Activated T-cell treated with anti-CD3 and anti-CD28 coated beads, Interleukin-2, amount 50 U/mL, for 48 hours (primary cell): ENCODE measurements at places on chromosomes 7 and 10.

- DNase-seq, result no peak
These were observed 191.2 kb downstream of the DYNC1I1 start for GRCh38 chr7:95963446-95963990.

GRCh38 chr10:121168545-121169216 lies 317.5 kb downstream of the WDR11 start:
- no peak for DNase-seq

DNA sequence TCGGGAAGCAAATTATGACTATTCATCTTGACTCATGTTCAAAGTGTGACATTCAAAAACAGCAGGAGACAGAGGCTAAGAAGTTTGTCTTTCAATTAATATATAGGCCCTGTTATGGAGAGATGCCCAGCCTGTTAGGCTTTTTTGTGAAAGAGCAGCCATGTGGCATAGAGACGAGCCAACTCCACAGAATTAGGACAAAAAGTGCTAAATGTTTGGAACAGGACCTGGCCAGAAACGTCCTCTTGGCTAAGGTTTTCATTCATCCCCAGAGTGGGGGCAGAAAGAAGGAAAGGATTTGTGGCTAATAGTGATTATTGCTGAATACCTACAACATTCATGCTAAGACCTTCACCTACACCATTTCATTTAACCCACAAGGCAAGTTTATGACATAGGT lies 324.7 kb upstream of the NPVF start:
- DNase-seq, result no peak

DNA sequence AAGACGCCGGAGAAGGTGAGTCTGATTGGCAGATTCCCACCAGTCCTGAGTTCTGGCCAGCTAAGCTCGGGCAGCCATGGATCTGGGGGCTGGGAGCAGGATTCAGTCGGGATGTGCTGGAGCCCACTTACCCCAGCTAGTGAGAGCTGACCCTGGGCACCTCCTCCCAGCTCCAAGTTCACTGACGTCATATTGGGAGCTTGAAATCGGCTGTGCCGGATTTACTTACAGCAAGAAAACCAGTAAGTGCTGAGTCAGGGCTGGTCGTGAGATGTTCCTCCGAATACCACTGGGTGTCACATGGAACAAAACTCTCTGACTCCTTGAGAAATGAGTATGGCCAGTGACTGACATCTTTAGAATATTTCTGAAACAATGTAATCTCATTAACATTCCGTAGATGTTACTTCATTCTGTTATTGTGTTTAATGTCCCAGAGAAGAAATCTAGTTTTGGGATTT lies 621.2 kb downstream of the SDK1 start:
- DNase-seq, result no peak

DNA sequence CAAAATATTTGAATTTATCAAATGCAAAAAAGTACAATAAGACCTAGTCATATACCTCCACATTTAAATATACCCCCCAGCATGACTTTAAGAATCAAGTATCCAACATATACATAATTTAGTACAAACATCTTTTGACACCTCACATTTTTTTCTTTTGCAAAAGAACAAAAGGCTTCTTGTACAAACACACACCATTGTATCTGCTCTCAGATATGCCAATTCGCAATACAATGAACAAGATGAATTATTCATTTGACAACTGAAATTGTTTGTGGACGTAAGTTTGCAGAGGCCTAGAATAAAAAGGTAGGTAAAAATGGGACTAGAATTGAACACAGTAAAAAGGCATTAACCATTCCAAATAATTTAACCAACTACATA lies 154.4 kb downstream of the CACNA2D1 start:
- no peak for DNase-seq

DNA sequence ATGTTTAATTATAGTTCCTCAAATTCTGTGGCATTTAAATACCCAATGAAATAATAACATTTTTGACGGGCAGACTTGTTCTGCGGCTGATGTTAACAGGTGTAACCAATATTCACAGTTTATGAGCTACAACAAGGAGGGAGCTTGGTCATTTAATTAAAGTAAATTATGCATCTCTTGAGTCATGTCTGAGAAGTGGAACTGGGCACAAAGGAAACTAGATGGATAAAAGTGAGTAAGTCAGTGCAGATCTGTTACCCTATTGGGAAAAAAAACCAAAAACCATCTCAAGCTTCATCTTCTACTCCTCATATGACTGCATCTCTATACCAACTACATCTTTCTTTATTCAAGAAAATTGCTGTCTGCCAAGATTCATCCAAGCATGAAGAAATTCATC lies 24.0 kb downstream of the ANKRD22 start:
- DNase-seq, result no peak

- no peak for DNase-seq
These were observed 175.2 kb downstream of the CTTNBP2 start for GRCh38 chr7:117698018-117698417.
